ENCODE measurements at places on chromosomes 3 and 15.
A peak's percentile ranks its signal among the peaks of the same experiment; 100 is the strongest.

DNA sequence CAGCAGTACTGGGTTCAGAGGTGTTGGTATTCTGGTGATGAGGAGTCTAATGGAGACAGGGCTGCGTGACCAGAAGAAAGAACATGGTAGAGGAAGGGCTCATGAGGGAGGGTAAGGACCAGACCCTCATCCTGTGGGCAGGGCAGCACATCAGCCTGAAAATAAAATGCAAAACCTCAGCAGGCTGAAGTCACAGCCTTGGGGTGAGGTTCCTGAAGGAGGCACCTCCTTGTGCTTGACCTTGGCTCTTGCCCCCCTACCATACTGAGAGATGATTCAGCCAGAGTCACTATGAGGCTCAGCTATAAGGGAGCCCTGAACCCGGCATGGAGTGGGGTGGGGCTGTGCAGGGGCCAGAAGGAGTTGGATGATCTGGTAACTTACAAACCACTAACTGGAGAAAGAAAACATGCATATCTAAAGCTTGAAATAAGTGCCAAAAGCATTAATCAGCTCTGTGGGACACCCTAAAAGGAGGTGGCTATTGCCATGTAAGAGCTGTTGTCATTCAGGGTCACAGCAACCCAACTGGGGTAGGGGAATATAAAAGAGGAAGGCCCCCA, 60.2 kb downstream of the CORO2B start:
- DNase-seq = no peak

GRCh38 chr3:112640930-112641801, at the start of gene CCDC80:
TSS of gene CCDC80 (minus strand) at chr3:112641143. CDS start at chr3:112639905, 1,238 bp downstream.
- DNase-seq = no peak

DNA sequence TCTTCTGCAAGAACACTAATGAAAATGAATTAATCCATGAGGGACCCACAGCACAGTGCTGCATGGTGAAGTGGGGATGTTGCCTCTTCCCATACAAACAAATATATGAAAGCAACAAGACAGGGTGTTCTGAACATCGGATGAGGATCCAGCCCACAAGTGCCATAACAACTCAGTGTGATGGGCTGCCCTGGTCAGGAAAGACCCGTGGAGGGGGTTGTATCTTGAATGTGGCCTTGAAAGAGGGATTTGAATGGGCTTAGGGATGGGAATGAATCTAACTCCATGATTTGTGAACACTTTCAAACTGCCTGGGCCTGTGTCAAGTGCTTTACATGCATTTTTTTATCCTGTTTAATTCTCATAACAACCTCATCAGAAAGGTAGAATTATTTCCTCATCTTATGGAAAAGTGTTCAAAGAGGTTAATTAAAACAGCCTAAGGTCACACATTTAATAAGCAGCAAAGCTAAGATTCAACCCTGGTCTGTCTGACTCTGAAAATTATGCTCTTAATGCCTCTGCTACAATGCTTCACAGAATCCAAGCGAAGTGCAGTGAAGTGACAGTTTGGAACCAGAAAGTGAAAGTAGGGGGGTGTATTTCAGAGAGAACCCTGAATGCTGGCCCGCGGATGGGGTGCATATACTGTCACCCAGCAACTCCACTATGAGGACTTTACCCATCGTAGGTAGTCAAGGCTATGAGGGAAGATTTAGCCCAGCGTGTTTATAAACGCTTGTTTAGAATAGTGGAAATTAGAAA, 65.6 kb upstream of the HEG1 start:
- peak; percentile 53 for DNase-seq

- no peak for DNase-seq
These were observed 236.8 kb upstream of the TBC1D5 start for GRCh38 chr3:17979252-17979651.

DNA sequence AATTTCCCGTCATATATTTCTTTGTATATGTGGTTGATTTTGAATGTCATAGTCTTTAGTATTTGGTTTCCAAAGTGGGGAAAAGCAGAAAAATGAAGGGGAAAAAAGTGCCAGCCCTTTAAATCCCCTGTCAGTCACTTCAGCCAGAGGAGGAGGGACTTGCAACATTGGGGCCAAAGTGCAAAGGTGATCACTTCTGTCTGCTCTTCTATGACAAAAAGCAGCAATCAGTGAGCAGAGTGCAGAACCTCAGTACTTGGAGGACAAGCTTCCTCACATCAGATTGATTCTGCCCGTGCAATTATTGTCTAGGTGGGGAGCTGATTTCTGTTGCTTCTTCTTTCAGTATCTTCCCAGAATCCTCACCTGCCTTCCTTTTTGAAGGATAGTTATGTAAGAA, 60.0 kb downstream of the STT3B start:
- DNase-seq = no peak

DNA sequence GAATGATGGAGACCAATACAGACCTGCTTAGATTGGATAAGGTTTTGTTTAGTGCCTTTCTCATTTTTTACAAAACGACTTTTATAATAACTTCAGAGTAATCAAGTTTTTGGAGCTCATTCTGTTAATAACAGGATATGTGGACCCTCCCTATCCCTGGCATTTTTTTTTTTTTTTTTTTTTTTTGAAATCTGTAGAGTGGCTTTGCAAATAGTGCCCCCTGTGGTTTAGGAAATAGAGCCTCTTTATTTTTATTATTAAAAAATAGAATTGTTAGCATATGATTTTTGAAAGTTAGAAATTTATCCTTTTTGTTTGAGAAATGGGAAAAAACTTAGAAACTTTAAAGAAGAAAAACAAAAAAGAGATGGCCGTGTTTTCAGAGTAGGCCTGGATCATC, 11.4 kb downstream of the SKIL start:
- DNase-seq = no peak

DNA sequence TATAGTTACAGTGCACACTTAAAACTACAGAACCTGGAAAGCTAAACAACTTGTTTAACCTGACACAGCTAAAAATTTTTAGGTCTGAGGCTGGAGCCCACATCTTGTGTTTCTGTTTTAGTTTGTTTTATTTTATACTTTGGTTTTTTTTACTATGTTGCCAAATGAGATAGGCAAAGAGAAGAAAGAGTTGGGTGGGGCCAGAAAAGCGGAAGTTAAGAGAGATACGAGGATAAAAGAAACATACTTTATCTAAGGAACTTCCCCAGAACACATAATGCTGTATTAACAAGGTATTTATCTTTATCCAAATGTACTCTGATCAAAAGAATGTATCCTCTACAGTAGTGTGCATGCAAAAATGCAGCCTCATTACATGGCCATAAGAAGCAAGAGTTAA, 1145.7 kb downstream of the EPHA3 start:
- DNase-seq = no peak
